Transverse colon (tissue), 4 donors: ENCODE measurements at places on chromosomes 11 and 22. TPM values are rescaled to one million over a fixed set of nuclear protein-coding genes. Genes with fewer than 3 reads are reported as not detected.

The PANX2 gene
- total RNA-seq = not detected

The EMID1 gene
- total RNA-seq = not detected

The SEC14L6 gene
- 0.48 TPM for total RNA-seq

GRCh38 chr11:12724301-12725054, 50.3 kb downstream of the TEAD1 start:
- peak; percentile 91 for DNase-seq

DNA sequence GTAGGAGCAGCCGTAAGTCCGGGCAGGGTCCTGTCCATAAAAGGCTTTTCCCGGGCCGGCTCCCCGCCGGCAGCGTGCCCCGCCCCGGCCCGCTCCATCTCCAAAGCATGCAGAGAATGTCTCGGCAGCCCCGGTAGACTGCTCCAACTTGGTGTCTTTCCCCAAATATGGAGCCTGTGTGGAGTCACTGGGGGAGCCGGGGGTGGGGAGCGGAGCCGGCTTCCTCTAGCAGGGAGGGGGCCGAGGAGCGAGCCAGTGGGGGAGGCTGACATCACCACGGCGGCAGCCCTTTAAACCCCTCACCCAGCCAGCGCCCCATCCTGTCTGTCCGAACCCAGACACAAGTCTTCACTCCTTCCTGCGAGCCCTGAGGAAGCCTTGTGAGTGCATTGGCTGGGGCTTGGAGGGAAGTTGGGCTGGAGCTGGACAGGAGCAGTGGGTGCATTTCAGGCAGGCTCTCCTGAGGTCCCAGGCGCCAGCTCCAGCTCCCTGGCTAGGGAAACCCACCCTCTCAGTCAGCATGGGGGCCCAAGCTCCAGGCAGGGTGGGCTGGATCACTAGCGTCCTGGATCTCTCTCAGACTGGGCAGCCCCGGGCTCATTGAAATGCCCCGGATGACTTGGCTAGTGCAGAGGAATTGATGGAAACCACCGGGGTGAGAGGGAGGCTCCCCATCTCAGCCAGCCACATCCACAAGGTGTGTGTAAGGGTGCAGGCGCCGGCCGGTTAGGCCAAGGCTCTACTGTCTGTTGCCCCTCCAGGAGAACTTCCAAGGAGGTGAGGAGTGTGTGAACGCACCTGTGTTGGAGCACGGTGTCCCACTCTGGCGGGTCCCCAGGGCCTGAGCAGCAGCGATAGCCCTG, at the start of gene TAGLN:
Gene TAGLN (plus strand): TSS at position 318 of the 863 bp plus-strand sequence. CDS start 3,644 bp downstream, outside the sequence.
- peak; percentile 76 for DNase-seq

GRCh38 chr22:27523711-27524110, 277.8 kb downstream of the MN1 start:
- no peak for DNase-seq

DNA sequence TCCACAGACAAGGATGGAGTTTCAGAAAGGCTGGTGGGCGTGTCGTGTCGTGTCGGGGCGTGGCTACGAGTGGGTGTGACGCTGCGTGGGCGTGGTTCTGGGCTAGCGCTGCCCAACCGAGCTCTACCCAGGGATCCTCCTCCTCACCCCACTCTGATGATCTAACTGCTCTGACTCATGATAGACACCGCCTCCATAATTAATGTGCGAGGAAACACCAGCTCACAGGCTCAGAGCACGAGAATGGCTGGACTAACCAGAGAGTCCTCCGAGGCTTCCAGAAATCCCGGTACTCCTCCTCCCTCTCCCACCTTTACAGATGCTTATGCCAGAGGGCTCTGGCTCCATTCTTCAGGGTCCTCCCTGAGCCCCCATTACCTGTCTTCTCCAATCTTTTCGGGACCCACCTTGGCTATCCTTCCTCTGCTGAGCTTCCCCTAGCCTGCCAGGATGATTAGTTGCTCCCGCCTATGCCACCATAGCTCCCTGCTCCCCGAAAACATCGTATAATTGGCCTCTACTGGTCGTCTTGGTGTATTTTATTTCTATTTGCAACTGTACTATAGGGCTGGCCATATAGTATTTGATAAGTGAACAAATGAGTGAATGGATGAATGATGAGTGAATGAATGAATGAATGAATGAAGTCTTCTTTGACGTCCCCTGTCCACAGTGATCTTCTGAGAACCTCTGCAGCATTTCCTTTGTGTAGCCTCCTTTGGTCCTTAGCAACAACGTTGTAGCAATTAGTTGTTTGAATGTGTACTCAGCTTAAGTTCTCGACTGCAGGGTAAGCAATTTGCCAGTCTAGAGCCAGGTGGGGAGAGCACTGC, 21.7 kb downstream of the TMPRSS13 start:
- peak; percentile 88 for DNase-seq

- no peak for DNase-seq
Measured at GRCh38 chr22:38097058-38097457, 13.1 kb upstream of the SLC16A8 start.

DNA sequence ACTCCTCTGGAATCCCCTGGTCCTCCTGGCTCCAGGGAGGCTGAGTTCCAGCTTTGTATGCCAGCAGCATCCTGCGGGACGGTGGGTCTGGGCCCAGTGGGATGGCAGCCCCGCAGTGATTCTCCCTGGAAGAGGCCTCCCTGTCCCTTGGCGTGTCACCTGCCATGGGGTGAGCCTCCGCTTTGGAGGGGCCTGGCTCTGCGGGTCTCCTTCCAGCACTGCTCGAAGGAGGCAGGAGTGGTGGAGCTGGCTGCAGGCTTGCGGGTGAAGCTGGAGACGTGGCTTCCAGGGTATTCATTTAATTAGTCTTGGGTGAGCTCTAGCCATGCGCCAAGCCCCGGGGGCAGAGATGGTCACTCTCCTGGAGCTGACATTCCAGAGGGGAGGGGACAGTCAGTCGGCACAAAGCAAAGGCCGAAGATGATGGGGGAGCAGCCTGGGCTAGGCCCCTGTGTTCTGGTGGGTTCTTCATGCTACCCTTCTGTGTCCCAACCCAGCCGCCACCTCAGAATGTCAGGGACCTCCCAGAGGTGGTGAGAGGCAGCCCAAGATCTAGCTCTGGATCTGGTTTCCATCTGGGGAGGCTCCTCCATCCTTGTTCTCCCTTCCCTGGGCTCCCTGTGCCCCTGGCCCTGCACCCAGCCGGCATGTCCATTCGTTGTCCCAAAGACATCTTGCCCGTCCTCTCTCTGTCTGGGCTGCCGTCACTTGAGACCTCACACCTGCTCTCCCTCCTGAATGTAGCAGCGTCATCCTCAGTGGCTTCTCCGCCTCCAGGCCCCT, 1332.5 kb downstream of the BRD1 start:
- DNase-seq = no peak

DNA sequence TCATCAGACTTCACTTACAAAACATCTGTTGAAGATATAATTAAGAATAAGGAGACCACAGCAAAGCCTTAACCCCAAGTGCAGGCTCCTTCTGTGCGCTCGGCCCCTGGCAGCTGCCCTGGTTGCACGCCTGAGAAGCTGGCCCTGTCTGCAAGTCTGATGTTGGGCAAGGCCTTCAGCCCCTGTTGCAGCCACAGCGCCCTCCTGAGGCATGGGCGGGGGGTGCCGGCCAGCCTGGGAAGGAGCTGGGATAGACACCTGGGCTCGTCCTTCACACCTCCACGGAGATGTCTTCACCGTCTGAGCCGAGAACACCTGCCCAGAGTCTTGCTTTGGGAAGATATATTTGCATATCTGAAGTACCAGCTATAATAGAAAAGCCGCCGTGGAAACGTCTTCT, 104.1 kb downstream of the MPPED1 start:
- DNase-seq = no peak

DNA sequence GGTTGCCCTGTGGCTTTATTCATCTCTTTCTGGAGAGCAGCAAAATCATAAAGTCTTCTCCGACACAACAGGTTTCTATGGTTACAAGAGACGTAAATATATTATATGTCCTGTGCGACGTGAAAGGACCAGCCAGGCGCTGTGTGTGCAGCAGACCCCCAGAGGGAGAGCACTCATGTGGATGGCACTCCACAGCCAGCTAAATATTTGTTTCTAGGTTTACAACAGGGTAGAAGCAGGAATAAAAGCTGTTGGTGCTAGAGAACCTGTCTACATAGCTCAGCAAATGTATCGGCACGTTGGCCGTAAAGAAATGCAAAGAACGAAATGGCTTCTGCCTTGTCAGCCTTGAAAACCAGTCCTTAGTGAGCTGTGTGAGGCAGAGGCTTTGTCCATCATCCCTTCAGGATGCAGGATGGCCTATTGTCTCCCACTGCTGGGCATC, 133.8 kb upstream of the PITPNB start:
- DNase-seq = no peak

DNA sequence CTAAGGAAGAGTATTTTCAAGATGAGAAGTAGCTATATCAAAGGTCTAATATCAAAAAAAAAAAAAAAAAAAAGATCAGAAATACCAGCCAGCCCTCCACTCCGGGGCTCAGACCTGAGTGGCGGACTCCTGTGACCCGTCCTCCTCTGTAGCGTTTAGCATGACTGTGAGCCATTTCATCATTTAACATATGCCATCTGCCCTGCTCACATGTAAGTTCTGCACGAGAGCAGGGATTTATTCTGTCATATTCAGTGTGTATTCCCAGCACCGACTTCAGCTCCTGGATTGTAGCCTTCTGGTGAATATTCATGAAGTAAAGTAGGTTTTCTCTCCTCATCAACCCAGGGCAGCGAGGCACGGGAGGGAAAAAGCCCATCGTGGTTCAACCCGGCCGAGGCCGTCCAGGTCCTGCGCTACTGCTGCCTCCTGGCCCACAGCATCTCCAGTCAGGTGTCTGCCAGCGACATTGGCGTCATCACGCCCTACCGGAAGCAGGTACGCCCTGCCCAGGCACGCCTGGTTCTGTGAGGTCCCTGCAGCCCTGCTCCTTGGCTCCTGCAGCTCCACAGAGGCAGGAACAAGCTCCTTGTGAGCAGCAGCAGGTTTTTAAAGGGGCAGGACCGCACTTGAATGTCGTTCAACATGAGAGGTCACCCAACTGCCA, 12.7 kb upstream of the PANX2 start:
- peak; percentile 82 for DNase-seq

DNA sequence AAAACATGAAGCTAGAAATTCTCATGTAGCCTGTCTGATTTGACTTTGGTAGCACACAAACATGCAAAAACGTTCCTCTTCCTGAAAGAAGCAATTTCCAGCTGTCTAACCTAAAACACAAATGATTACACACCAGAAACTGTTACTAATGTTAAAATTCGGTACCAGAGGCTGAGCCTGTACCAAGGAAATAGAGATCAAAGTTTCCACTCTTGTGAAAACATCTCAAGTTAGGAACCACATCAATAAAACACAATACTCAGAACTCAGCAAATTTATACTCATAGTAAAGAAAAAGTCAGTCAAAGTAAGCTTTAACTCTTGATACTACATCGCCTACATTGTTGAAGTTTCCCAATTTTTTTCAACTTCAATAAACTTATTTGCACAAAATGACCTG, 107.8 kb downstream of the FCHSD2 start:
- DNase-seq = no peak

GRCh38 chr11:120398132-120398531, 61.9 kb downstream of the ARHGEF12 start:
- DNase-seq = no peak

- DNase-seq = no peak
Measured at GRCh38 chr11:44011797-44012196, 36.0 kb upstream of the ACCSL start.
